Dermis microvascular lymphatic vessel endothelial cell (primary cell): ENCODE measurements at places on chromosomes 1 and 21.

DNA sequence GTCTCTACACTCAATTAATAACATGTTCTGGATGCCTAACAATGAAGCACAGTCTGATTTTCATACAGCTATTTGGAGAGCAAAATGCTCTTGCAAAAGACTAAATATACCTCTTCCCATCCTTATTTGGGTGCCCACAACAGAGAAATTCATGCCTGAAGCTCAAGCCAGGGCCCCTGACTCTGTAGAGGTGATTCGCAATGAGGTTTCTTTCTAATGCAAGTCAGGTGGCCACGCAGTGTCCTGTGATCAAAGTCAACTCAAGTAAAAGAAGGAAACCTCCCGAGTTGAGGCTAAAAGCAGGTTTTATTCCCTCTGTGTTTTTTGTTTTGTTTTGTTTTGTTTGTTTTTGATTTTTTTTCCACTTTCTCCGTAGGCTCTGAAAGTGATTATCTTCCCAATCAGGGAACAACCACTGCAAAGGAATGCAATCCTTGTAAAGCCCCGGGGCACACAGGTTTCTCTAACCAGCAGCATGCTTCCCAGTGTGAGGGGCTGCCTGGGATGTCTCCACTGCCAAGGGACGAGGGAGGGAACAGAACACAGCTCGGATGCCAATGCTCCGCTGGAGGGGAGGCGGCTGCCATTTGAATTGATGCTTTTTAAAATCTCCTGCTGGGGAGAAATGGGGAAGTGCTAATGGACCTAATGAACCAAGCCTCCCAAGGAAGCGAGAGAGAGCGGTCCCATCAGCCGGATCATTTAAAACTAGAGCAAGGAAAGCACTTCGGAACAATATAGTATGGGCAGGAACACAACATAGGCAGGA, 73.8 kb upstream of the SSX2IP start:
- DNase-seq: no peak

- no peak for DNase-seq
Measured at GRCh38 chr1:204560590-204561150, 44.5 kb downstream of the MDM4 start.

GRCh38 chr1:193850745-193851144, 664.3 kb upstream of the B3GALT2 start:
- no peak for DNase-seq

DNA sequence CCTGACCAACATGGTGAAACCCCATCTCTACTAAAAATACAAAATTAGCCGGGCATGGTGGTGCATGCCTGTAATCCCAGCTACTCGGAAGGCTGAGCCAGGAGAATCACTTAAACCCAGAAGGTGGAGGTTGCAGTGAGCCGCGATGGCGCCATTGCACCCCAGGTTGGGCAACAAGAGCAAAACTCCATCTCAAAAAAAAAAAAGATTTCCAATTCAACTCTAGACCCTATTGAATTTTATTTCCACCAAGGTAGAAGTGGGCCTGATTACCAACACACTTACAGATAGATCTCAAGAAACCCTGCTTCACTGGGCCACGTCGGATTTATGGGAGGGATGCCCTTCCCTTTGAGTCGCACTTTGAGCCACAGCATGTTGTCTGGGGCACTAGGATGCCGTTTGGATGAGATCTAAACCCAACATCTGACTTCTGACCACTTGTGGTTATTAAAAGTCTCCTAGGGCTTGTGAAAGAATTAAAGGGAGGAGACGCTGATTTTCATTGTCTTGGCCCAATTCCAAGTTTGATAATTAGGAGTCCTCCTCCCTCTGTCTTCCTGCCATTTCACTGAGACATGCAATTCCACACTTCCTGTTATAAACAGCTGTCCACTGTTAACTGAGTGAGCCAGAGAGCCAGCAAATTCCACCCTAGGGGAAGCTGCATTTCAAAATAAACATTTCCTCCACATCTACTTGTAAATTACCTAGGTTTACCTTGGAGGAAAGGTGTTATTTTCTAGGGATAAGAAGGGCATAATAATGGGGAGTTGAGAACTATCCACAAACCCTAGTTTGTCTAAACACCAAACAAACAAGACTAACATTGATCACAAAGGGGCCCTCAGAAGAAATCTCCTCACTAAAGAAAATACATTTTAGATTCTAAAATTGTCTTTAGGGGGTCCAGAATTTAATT, 5.2 kb upstream of the RERE start:
- DNase-seq: peak; percentile 79

GRCh38 chr1:161473348-161473747, 31.9 kb upstream of the FCGR2A start:
- peak; percentile 5 for DNase-seq

DNA sequence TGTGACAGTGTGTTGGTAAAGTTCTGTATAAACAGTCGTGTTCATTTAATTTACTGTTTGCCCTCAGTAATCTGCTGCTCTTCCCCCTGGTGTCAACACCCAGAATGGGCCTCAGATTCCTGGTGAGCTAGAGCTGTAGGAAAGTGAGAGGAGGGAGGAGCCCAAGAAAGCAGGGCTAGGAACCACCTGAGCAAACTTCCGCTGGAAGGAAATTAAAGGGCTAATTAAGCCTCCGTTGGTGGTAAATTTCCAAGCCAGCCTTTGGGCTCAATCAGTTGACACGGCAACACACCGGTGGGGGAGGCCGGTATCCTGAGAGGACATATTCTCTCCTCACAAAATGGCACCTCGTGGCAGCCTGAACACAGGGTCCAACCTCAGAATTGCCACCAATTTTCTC, 32.9 kb downstream of the RAB3B start:
- DNase-seq: no peak

DNA sequence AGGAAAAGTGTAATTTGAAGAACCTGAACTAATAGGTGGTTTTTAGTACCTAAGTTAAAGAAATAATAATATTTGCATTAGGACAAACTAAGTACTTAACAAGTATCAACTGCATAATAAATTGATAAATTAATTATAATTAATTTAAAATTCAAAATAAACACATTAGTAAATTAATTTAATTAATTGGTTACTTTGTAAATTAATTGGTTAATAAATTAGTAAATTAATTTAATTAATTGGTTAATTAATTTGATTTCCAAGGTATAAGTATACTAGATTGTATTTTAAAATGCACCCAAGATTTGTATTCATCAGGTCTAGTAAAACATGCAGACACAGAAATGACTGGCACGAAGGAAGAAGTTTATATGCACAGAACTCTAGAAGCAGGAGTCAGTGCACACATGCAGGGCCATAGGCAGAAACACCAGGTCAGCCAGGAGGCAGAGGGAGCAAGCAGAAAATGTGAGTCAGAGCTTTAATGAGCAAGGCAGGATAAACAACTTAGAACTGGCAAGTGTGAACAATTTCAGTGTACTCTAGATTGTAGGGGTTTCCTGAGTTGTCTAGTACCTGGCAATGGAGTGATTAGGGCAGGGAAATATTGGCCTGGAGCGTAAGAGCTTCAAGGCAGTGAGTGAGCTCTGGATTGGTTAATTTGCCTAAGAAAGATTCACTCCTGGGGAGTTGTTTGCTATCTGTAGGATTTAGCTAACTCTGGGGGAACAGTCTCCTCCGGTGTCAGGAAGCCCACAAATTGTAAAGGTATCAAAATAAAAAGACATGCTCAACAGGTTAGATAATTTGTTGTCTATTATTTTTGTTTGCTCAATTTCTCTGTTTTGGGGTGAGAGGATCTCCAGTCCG, 665.7 kb downstream of the MRPL39 start:
- no peak for DNase-seq

DNA sequence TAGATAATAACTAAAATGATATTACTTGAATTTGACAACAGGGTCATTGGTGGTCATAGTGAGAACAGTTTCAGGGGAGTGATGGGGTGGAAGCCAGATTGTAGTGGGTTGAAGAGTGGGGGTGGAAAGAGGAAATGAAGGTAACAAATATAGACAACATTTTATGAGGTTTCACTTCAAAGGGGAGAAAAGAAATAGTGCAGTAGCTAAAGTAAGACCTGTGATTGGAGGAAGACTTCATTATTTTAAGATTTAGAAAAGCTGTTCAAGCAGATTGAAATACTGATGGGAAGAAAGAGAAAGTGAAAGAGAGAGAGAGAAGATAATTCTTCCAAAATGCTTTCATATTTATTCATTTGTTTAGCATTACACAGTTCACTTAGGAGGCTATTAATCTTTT, 52.0 kb upstream of the KCNA3 start:
- DNase-seq: no peak

DNA sequence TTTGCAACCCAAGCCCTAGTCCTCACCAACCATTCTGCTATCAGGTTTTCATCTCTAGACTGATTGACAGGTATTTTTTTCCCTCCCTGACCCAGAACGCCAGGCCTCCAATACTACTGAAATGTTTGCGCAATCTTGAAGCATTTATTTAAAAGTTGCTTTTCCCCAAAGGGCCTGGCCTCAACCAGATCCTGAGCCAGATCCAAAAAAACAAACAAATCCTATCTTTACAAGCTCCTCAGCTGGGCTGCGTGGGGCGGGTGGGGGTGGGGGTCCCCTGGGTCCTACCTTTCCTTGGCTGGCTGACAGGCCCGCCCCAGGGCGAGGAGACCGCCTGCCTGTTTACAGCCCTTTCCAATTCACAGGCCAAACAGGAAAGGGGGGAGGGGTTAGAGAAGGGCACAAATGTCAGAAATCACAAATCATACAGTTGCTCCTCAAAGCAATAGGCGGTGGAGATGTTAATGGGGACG, 98.8 kb downstream of the FOXD2 start:
- DNase-seq: no peak

- peak; percentile 50 for DNase-seq
Measured at GRCh38 chr1:103525114-103525606, 339 bp upstream of the RNPC3 start.

DNA sequence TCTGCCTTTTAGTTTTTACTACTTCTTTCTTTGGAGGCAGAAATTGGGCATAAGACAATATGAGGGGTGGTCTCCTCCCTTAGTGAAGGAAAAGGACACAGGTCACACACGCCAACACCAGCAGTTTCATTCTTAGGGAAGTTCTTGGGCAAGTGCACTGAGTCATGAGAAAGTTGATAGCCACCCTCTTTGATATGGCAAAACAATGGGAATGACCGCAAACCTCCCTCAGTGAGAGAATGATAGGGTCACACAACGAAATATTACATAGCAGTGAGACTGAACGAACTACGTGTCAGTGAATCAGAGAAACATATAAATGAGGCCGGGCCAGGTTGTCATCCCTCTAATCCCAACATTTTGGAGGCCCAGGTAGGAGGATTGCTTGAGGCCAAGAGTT, 20.0 kb downstream of the IL6R start:
- no peak for DNase-seq

GRCh38 chr1:40626383-40626770, 39.1 kb downstream of the RIMS3 start:
- no peak for DNase-seq

GRCh38 chr1:115429884-115430283, 91.8 kb upstream of the NGF start:
- no peak for DNase-seq

DNA sequence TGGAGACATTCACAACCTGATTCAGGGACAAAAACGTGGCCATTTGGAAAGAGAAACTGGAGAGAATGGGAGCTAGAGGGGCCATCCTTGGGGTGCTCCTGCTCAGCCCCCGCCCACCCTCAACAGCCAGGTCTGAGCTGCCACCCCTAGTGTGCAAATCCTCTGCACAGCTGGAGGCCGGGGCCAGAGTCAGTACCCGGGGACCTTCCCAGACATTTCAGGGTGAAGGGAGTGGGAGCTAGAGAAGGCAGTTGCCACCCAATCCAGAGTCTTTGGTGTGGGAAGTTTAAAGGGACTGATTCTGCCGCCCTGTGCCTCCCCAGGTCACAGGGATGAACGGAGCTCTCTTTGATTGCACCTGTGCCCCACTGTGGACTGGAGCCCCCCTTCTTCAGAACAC, 397.4 kb downstream of the MATN1 start:
- no peak for DNase-seq

DNA sequence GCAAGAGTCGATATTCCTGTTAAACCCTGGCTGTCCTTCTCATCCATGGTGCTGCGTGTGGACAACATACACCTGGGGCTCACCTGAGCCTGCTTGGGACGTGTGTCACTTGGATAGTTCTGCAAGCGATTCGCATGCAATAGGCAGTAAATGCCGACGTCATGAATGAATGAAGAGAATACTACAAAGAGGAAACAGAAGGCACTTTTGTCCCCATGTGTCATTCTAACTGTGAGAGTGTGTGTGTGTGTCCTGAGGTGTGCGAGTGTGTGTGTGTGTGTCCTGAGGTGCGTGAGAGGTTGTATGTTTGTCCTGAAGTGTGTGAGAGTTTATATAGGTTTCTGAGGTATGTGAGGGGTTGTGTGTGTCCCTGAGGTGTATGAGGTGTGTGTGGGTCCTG, 647 bp upstream of the TCP10L start:
- no peak for DNase-seq

- no peak for DNase-seq
Measured at GRCh38 chr1:226436472-226436854, 28.6 kb upstream of the PARP1 start.

DNA sequence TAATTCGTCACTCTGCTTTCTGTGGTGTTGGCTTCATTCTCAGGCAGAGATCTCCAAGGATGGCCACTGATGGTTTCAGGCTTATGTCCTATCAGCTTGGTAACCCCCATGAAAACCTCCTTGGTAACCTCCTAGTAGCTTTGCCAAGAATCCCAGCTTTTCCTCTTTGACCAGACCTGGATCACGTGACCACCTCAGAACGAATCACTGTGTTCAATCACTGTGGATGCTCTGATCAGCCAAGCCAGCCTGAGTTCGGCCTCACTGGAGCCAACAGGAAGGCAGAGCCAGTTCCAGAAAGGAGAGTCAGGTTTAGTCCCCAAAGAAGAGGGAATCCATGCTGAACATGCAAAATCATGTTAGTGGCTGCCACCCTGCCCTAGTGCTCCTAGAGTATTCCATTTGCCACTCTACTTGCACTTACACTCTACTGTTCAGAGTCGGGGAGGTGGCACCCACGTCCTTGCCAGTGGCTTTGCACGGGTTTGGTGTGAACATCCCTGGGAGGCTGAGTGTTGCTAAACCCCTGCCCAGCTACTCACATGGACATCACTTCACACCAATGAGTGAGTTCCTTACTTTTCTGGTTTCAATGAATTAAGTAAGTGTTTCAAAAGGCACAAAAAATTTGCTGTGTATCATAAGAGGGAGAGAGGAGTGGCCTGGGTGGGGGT, 33.5 kb upstream of the SSBP3 start:
- no peak for DNase-seq

- DNase-seq: no peak
Measured at GRCh38 chr1:81802707-81803430, 2.1 kb downstream of the ADGRL2 start.

GRCh38 chr1:245807306-245807705, 652.5 kb downstream of the KIF26B start:
- no peak for DNase-seq

GRCh38 chr1:6025269-6026094, 20.2 kb upstream of the KCNAB2 start:
- DNase-seq: no peak

DNA sequence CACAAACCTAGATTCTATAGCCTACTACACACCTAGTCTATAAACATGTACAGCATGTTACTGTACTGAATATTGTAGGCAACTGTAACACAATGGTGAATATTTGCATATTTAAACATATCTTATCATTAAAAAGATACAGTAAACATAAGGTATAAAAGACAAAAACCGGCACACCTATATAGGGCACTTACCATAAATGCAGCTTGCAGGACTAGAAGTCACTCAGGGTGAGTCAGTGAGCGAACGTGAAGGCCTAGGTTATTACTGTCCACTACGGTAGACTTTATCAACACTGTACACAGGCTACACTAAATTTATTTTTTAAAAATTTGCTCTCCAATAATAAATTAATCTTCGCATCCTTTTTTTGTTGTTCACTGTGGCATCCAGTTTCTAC, 13.3 kb downstream of the PSMG1 start:
- DNase-seq: no peak
